ENCODE measurements at places on chromosomes 16 and 17.

DNA sequence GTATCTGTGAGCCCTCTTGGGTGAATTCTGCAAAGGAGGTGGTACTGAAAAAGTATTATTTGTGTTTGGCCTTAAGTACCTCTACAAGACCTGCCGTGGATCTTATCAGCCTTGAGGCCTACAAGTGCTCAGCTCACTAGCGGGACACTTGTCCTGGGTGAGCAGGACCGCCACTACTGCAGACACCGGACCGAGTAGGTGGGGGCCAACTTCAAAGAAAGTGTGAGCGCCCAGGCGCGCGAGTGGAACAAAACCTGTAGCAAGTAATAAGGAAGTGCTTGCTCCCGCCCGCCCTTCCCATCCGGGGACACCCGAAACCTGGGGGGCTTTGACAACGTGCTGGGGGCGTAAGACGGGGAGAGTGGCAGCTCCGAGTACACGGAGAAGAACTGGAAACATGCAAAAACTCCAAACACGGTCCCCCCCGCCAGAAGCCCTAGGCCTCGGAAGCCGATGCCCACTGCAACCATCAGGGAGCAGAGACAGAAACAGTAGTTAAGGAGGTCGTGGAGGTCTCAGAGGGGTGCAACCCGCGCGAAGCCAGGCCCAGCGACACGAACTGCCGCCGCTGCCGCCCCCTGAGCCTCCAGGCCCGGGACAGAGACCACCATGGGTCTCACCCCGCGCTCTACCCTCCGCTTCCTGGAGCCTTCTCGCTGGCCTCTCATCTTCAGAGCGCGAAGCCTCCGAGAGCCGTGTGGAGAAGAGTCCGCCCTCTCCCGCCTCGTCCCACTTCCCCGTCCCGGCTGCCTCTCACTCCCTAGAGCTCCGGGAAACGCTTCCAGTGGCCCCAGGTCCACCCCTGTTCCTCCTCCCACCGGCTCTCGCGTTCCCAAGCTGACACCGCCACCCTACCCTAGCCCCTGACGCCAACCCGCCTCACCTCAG is 537 bp downstream of the CNOT1 start:
- DNase-seq, result no peak

GRCh38 chr16:57802341-57803133 is at the start of gene KIFC3:
Gene KIFC3 (minus strand): TSS chr16:57802491. CDS start chr16:57798243, 4,248 bp downstream.
- DNase-seq, result peak; percentile 50

DNA sequence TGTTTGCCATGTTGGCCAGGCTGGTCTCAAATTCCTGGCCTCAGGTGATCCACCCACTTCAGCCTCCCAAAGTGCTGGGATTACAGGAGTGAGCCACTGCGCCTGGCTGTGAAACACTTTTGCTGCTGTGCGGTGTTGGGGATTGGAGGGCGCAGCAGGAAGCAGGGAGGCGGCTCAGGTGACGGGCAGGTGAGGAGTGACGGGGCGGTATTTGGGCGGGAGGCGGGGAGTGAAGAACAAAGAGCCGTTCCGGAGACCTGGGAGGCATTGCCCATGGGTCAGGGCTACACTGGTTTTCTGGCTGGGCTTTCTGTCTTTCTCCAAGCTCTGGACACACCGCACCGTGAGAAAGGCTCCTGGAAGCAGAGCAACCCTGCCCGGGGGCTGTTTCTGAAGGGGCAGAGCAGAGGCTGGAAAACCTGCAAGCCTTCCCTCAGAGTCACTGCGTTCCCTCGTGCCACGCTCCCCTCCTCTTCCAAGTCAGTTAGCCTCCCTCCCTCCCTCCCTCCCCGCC is 22.1 kb downstream of the CRISPLD2 start:
- DNase-seq, result no peak

GRCh38 chr17:76707985-76708807 is 2.6 kb downstream of the MXRA7 start:
- DNase-seq, result no peak

- DNase-seq, result no peak
These were observed 387.1 kb upstream of the TNRC6C start for GRCh38 chr17:77571155-77571981.

- no peak for DNase-seq
These were observed 1.5 kb downstream of the KRTAP16-1 start for GRCh38 chr17:41307647-41308046.

DNA sequence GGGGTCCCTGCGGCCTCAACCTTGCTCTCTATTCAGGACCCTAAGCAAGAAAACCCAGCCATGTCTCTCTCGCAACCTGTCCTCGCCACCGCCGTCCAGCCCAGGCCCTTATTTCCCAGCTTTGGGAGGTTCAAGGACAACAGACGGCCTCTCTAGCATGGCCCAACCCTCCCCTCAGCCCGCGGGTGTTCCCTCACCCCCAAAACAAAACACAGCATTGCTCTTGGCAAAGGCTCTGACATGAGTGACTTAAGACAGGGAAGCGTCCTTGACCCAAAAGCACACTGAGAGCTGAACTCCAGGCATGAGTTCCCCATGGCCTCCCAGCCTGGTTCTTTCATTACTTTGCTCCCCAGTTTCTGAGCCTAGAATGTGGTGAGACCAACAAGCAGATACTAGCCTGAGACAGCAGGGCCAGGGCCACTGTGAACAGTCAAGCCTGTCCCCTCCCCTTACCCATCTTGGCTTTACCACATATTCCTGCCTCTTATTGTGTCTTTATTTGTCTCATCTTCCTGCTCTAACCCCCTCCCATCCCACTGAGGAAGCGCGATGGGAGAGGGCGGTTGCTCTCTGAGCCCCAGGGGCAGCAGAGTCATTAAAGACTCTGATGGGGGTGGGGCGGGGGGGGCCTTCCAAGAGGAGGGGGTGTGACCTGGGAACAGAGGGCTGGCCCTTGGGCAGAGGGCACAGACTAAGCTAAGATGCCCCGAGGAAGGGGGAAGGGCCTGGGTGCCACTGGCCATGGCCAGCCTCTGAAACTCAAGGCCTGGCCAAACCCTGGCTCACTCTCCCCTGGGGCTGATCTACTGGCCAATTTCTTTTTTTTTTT is 11.8 kb downstream of the SREBF1 start:
- DNase-seq, result no peak

DNA sequence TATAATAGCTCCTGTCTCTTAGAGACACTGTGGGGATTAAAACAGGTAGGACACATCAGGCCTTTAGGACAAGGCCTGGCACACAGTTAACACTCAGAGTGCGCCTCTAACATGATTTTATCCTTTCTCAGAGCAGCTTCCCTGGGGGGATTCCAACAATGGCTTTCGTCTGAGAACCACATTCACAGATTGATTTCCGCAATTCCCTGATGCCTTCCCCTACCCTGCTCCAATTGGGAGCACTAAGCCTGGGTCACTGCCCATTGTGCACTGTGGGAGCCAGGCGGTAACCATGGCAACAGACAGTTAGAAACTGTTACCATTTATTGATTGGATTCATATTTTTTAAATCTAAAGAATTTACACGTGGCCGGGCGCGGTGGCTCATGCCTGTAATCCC is 5.9 kb upstream of the ALKBH5 start:
- DNase-seq, result no peak

GRCh38 chr16:88035292-88035691 is 84.1 kb downstream of the BANP start:
- DNase-seq, result no peak

GRCh38 chr17:32671896-32672295 is 185.1 kb downstream of the CDK5R1 start:
- DNase-seq, result no peak

GRCh38 chr16:4263504-4264436 is 9.1 kb downstream of the TFAP4 start:
- no peak for DNase-seq

GRCh38 chr16:79326549-79326948 is 274.0 kb downstream of the MAF start:
- no peak for DNase-seq

DNA sequence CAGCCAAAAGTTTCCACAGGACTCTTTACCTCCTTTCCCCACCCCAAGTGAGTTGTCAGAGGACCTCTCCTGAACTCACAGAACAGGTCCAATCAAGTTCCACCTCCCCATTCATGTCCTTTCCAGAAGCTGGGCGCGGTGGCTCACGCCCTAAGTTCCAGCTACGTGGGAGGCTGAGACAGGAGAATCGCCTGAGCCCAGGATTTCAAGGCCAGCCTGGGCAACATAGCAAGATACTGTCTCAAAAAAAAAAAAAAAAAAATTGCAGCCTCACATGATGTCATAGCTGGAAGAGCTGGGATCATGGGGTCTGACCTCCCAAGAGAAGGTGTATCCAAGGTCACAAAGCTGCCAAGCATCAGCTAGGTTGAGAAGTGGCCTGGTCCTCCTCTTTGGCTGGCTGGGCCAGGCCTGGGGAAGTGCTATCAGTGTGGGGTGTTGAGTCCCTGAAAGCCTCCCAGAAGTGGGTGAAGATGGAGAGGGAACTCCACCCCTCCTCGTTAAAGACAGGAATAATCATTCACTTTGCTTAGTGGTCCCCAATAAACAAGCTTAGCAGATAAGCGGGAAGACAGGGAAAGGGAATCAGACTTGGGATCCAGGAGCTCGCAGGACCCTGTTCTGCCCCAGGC is 5.5 kb upstream of the MNT start:
- no peak for DNase-seq

GRCh38 chr17:45792995-45793755 is 9.1 kb downstream of the CRHR1 start:
- no peak for DNase-seq

DNA sequence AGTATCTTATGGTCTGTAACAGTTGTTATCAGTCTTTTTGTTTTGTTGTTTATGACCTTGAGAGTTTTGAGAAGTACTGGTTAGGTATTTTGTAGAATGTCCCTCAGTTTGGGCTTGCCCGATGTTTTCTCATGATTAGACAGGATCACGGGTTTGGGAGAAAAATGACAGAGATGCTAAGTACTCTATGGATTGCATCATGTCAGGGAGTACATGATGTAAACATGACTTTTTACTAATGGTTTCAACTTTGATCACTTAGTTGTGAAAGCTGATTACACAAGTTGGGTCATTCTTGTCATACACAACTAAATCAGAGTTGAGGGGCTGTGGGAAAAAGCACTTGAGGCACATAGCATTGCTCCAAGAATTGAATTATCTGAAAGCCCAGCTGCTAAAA is 94.7 kb upstream of the SIAH1 start:
- no peak for DNase-seq

DNA sequence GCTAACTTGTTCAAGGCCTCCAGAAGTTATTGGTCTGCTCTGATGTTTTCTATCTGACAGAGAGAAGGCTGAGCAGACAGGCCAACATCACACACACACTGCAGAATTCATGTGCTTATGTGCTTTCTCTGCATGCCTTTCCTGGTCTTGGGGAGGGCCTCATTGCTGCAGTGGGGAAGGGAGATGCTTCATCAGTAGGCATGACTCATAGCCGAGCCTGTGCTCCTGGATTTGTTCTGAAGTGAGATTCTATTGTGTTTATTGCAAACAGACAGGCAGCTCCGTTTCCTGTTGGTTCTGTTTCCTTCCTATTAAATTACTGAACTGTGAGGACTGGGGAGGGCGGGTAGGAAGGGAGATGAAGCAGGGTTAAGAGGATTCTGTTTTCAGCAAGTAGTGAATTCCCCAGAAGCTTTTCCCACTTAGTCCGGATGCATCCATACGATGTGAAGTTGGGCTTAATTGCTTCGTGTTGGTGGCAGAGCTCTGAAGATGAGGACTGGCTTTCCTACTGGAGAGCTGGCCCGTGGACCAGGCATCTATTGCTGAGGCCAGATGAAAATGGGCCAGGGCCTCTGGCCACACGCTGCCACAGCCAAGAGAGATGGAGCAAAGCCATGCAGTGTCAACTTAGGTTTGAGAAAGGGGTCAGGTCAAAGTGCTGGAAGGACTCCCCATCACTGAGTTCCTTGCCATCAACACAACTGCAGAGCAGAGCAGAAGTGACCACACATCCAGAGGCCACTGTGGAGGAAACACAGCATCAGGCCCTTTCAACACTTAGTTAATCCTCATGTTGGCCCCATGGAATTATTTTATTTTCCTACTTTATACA is 179.3 kb downstream of the UTP18 start:
- DNase-seq, result no peak

DNA sequence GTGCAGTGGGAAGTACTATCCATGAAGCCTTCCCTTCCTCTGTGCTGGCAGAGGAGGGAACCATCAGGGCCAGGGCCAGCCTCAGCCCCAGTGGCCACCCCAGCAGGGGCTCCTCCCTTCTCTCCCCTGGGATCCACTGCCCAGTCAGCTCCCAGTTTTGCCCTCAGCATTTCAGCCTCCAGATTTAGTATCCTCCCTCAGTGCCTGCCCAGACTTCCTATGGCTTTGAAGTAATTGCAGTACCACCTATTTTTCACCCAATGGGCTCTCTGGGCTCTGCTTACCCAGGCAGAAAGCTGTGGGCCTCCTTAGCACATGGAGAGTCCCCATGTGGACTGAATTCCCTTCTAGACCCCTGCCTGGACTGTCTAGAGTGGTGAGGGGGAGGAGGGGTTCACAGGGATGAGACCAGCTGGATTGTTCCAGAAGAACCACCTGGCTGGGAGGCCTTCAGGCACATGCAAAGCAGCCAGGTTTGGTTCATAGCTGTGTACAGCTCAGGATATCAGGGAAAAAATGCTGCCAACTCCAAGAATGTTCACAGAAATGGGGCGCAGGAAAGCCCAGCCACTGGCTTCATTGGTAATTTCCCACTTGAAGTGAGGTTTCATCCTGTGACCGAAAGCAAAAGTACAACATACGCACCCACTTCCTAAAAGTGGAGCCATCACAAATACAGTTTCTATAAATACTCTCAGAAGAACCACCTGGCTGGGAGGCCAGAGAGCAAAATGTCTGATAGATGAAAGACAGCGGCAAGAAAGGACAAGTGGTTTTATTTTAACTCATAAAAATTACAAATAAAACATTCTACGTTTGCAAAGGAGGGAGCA is 15.2 kb upstream of the HERPUD1 start:
- no peak for DNase-seq

DNA sequence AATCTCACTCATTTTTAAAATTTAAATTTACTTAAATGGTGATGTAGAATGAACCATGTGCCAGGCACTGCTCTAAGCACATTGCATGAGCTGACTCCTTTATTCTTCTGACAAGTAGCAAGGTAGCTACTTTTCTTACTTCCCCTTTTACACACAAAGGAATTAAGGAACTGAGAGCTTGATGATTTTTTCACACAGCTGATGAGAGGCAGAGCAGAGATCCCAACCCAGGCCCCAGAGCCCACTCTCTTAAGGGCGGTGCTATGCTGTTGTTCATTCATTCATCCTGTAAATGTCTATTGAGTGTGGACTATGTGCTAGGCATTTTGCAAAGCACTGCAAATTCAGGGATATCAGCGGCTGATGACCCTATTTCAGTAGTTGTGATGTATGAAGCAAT is 17.9 kb downstream of the SEC14L5 start:
- no peak for DNase-seq

Measured in pulmonary artery endothelial cell (primary cell).